ENCODE measurements at places on chromosomes 12 and 14.

GRCh38 chr12:96431067-96431466, 30.8 kb upstream of the CDK17 start:
- no peak for DNase-seq

GRCh38 chr12:109718390-109718789, 4.8 kb downstream of the FAM222A start:
- no peak for DNase-seq

GRCh38 chr12:52432559-52433207, 1.5 kb downstream of the KRT75 start:
- DNase-seq = no peak

DNA sequence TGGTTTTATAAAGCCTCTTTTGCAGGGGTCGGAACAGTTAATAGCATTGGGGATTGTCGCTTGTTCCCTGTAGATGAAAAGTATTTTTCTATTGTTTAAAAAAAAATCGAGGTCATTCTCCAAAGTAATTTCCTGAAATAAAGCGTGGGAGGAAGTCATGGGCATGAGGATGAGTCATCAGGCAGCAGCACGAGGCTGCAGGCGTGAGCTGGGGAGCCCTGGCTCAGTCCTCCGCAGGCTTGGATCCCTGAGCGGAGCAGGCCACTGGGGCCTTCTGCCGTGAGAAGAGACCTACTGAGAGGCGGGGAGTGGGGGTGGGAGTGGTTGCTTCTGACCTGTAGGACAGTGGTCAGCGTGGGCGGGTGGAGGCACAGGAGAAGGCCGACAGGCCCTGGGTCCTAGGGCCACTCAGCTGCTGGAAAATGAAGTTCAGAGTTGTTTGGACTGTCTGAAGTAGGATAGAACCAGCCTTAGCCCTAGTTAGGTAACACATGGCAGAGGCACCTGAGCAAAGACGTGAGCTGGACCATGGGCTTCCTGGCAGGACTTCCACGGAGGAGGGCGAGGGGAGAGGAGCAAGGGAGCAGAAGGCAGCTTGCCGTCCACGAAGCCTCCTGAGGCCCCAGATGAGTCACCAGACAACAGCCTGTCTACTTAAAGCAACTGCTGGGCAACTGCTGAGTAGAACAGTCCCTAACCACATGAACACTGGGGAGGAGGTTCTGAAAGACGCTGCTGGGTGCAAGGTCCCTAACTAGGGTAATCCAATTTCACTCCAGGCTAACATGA, 21.1 kb upstream of the LGALS3 start:
- peak; percentile 12 for DNase-seq

- no peak for DNase-seq
Measured at GRCh38 chr14:60349663-60350365, 100.8 kb downstream of the PPM1A start.

DNA sequence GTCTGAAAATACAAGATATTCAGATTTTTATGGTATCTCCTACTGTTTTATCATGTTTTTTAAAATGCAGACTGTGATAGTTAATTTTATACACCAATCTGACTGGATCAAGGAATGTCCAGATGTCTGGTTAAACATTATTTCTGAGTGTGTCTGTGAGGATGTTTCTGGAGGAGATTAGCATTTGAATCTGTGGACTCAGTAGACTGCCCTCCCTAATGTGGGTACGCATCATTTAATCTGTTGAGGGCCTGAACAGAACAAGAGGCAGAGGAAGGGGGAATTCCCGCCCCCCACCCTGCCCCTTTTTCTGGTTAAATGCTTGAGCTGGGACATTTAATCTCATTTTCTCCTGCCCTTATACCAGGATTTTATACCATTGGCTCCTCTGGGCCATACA, 72.1 kb downstream of the AVPR1A start:
- no peak for DNase-seq

DNA sequence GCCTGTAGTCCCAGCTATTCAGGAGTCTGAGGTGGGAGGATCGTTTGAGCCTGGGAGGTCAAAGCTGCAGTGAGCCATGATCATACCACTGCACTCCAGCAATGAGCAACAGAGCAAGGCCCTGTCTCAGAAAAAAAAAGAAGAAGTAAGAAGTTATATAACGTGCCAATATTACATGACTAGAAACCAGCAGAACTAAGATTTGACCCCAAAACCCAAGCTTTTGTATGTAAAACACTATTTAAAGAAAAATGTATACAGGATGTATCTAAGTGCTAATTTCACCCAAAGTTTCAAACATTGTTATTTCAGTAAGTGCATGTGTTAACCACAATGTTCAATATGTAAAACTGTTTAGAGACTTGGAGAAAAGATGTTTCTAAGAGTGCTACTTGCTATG, 94.7 kb downstream of the SLC5A8 start:
- DNase-seq = no peak
